ENCODE measurements at places on chromosomes 12 and 14. TPM values are rescaled to one million over a fixed set of nuclear protein-coding genes. Genes with fewer than 3 reads are reported as not detected.

DNA sequence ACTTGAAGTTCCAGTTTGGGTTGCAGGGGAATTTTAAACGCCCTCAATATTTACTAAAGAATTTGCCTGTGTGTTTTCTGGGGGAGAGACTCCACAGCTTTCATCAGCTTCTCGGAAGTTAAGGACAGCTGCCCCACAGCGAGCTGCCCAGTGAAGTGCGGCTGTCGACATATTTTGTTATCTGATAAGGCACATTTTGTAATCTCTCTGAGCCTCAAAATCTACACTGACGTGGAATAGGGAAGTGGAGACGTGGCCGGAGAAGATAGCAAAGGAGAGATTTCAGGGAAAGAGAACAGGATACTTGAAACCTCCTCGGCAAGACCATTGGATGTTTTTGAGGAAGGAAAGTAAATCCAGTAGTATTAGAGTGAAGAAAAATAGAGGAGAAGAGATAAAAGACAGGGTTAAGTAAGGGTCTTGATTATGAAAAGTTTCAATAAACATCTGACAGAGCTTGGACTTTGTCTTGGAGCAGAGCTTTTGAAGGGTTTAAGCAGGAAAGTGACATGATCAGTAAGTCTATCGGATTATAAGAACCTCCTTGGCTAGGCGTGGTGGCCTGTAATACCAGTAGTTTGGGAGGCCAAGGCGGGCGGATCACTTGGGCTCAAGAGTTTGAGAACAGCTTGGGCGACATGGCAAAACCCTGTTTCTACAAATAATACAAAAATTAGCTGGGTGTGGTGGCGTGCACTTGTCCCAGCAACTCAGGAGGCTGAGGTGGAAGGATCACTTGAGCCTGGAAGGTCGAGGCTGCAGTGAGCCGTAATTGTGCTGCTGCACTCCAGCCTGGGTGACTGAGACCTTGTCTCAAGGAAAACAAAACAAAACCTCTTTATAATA lies 1.1 kb downstream of the POLR3B start:
- no peaks in the 10 kb centered on the region for H3K27me3 ChIP-seq
- peaks cover 13% of the 10 kb centered on the region for H3K4me1 ChIP-seq
- DNase-seq, result peak; percentile 6
- H3K36me3 ChIP-seq, result peaks cover 8% of the 10 kb centered on the region

- no peaks in the 10 kb centered on the region for H3K4me1 ChIP-seq
- H3K27ac ChIP-seq, result no peak overlapping the region
- no peak overlapping the region for H3K4me3 ChIP-seq
- no peaks in the 10 kb centered on the region for H3K36me3 ChIP-seq
- DNase-seq, result no peak
Measured at GRCh38 chr12:127652281-127652680, 614.7 kb upstream of the TMEM132C start.

- no peak for DNase-seq
- H3K4me1 ChIP-seq, result no peaks in the 10 kb centered on the region
- no peak overlapping the region for H3K4me3 ChIP-seq
- H3K27ac ChIP-seq, result no peak overlapping the region
- no peaks in the 10 kb centered on the region for H3K27me3 ChIP-seq
Measured at GRCh38 chr12:2075508-2076195, 22.9 kb downstream of the CACNA1C start.

- no peak overlapping the region for H3K4me3 ChIP-seq
- H3K4me1 ChIP-seq, result peaks cover 68% of the 10 kb centered on the region
- peaks cover 32% of the 10 kb centered on the region for H3K36me3 ChIP-seq
- DNase-seq, result no peak
- peak overlapping the region; percentile 92 for H3K27ac ChIP-seq
Measured at GRCh38 chr14:73743431-73743931, 29.3 kb upstream of the PNMA1 start.

DNA sequence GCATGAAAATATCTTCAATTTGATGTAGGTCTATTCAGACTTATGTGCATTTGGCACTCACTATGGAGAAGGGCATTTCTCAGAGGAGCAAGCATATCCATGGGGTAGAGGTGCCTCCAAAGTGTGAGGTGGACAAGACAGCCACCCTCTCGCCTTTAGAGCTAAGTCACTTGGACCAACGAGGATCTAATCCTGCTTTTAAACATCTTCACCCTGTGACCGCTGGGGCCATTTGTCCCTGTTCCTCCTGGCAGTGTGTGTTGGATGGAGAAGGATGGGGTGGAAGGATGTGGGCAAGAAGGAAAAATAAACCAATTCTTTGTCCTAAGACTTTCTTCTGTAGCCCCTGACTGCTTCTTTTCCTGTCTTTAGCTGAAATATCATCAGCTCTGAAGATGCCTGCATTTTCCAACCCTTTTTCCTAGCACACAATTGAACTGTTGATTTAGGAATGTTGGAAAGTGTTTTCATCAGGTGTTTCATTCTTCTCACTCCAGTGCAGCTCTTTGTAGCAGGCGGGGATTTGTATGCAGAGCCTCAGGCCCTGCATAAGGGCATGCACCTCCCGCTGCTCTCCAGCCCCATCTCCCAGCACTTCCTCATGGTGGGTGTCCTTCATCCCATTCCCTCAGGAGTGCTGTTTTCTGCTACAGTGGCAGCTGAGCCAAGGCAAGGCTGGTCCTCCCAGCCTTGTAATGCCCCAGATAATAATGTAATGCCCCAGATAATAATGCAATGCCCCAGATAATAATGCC lies 5.3 kb downstream of the FGF6 start:
- H3K27me3 ChIP-seq, result peaks cover 29% of the 10 kb centered on the region
- no peak for DNase-seq
- no peak overlapping the region for H3K27ac ChIP-seq
- H3K36me3 ChIP-seq, result no peaks in the 10 kb centered on the region
- no peak overlapping the region for H3K4me3 ChIP-seq

DNA sequence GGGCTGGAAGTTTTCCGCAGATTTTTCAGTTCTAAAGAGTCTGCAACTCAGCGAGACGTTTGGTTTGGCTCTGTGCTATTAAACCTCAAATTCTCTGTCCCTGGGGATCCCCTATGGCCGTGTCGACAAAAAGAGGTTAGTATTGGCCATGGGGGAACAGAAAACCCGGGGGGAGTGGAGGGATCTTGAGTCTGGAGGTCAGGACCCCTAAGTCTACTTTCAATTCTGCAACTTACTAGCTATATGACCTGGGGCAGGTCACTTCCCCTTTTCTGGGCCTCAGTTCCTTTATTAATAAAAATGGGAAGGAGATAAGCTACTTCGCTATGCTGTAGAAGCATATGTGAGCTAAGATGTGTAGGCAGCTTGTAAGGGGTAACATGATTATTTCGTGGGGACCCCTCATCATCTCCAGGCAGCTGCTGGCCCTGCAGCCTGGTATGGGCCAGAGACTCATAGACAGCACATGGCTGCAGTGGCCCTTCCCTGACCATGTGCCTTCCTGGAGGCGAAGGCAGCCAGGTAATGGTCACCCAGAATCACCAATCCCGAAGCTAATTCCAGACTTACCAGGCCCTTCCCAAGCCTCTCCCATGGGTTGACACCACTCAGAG lies 8.6 kb downstream of the ASB2 start:
- no peak overlapping the region for H3K27ac ChIP-seq
- no peaks in the 10 kb centered on the region for H3K27me3 ChIP-seq
- H3K36me3 ChIP-seq, result no peaks in the 10 kb centered on the region
- peaks cover 13% of the 10 kb centered on the region for H3K4me1 ChIP-seq
- DNase-seq, result no peak
- H3K4me3 ChIP-seq, result no peak overlapping the region

GRCh38 chr14:71438684-71439083 lies 493.5 kb upstream of the RGS6 start:
- H3K4me3 ChIP-seq, result no peak overlapping the region
- H3K27me3 ChIP-seq, result no peaks in the 10 kb centered on the region
- H3K36me3 ChIP-seq, result no peaks in the 10 kb centered on the region
- H3K27ac ChIP-seq, result peak overlapping the region; percentile 63

DNA sequence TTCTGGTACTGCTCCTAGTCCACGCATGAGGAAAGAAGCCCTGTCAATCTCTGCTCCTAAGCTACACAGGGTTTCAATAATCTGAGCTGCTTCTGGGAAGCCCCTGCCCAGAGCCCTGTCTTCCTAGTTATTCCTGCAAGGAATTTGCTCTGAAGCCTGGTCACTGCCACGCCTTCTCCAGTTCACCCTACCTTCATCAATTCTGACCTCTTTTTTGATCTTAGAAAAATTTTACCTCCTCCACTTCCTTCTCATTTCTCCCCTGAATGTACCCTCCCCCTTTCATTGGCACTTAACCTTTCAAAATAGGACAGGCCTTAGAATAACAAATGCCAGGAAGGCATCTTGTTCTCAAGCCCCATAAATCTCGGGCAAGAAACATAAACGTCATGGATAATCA lies 14.9 kb upstream of the LRRK2 start:
- no peak overlapping the region for H3K4me3 ChIP-seq
- no peaks in the 10 kb centered on the region for H3K36me3 ChIP-seq
- H3K4me1 ChIP-seq, result peaks cover 20% of the 10 kb centered on the region
- no peak overlapping the region for H3K27ac ChIP-seq
- DNase-seq, result no peak
- H3K27me3 ChIP-seq, result no peaks in the 10 kb centered on the region

- H3K4me3 ChIP-seq, result no peak overlapping the region
- H3K27ac ChIP-seq, result peak overlapping the region; percentile 57
- peaks cover 9% of the 10 kb centered on the region for H3K4me1 ChIP-seq
- DNase-seq, result peak; percentile 73
- H3K36me3 ChIP-seq, result peaks cover 6% of the 10 kb centered on the region
- H3K27me3 ChIP-seq, result no peaks in the 10 kb centered on the region
Measured at GRCh38 chr12:46483572-46484395, 111.2 kb upstream of the SLC38A2 start.

GRCh38 chr14:106883218-106883692 lies 1356.9 kb downstream of the TMEM121 start:
- H3K36me3 ChIP-seq, result no peaks in the 10 kb centered on the region
- no peaks in the 10 kb centered on the region for H3K4me1 ChIP-seq
- H3K4me3 ChIP-seq, result no peak overlapping the region
- no peak for DNase-seq

GRCh38 chr14:71444030-71444822 lies 488.0 kb upstream of the RGS6 start:
- H3K4me3 ChIP-seq, result no peak overlapping the region
- peaks cover 7% of the 10 kb centered on the region for H3K4me1 ChIP-seq
- no peaks in the 10 kb centered on the region for H3K36me3 ChIP-seq
- no peaks in the 10 kb centered on the region for H3K27me3 ChIP-seq
- DNase-seq, result no peak

DNA sequence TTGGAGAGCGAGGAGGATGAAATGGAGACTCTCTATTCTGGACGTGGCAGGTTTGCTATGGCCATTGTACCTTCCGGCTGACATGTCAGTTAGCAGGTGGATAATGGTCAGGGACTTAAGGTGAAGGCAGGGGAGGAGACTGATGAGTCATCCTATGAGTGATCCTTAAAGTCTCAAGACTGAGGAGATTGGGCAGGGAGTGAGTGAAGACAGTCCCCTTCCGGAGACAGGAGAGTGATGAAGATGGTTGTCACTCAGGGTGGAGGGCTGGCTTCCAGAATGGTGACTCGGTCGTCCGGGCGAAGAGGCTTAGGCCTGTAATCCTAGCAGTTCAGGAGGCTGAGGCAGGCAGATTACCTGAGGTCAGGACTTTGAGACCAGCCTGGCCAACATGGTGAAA lies 49.8 kb upstream of the CCDC63 start:
- DNase-seq, result peak; percentile 58
- H3K27me3 ChIP-seq, result no peaks in the 10 kb centered on the region
- H3K4me3 ChIP-seq, result no peak overlapping the region
- H3K36me3 ChIP-seq, result no peaks in the 10 kb centered on the region
- no peaks in the 10 kb centered on the region for H3K4me1 ChIP-seq

The TAS2R46 gene
- 1.1 TPM for total RNA-seq

The PTPRB gene
- total RNA-seq, result 0.69 TPM

The RIMBP2 gene
- not detected for total RNA-seq

The GYS2 gene
- total RNA-seq, result 0.29 TPM

The GNB3 gene
- 0.47 TPM for total RNA-seq
